Naive thymus-derived CD8-positive, alpha-beta T cell (primary cell): ENCODE measurements at places on chromosomes 13 and 19. TPM values are rescaled to one million over a fixed set of nuclear protein-coding genes. Genes with fewer than 3 reads are reported as not detected.

Gene WDR88
- total RNA-seq, result 0.60 TPM

Gene TJP3
- total RNA-seq, result 13.0 TPM

Gene NKPD1
- total RNA-seq, result 0.85 TPM

Gene PSG3
- not detected for total RNA-seq

Gene ALOX5AP
- 13.6 TPM for total RNA-seq

Gene PBX4
- total RNA-seq, result 49.4 TPM

Gene SHISA7
- total RNA-seq, result not detected

DNA sequence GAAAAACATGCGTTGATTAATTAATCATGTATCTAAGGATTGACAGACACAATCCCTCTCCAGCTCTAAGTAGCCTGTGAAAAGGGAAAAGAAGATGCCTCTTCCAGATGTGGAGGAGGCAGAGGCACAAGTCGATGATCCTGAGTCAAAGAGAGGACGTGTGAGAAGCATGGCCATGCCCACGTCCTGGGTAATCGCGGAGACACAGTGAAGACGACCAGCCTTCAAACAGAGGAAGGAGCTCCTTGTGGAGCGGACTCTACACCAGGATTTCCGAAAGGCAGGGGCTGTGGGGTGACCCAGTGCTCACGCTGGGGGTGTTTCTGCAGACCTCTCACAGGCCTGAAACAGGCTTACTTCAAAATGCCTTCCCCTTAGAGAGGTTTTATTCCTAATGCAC lies 70.5 kb downstream of the COL4A1 start:
- peaks cover 35% of the 10 kb centered on the region for H3K27me3 ChIP-seq
- H3K4me3 ChIP-seq, result no peak overlapping the region
- no peak overlapping the region for H3K27ac ChIP-seq
- no peaks in the 10 kb centered on the region for H3K36me3 ChIP-seq

DNA sequence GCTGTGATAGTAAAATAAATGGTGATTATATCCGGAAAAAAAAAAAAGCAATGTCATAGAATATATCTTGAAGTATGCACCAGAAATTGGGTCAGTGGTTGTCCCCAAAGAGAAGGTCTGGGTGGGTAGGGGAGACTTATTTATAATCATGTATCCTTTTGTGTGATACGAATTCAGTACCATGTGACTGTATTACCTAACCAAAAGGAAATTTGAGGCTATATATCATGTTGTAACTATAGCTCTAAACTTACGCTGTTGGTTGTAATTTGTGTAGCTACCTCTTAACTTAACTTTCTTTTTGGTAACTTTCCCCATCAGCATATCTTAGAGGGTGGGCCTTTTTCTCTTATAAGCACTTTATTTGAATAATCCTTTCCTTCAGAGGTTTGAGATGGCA lies 25.2 kb upstream of the KCTD4 start:
- DNase-seq, result no peak
- H3K36me3 ChIP-seq, result peaks cover 16% of the 10 kb centered on the region
- H3K27ac ChIP-seq, result no peak overlapping the region
- H3K4me3 ChIP-seq, result no peak overlapping the region

DNA sequence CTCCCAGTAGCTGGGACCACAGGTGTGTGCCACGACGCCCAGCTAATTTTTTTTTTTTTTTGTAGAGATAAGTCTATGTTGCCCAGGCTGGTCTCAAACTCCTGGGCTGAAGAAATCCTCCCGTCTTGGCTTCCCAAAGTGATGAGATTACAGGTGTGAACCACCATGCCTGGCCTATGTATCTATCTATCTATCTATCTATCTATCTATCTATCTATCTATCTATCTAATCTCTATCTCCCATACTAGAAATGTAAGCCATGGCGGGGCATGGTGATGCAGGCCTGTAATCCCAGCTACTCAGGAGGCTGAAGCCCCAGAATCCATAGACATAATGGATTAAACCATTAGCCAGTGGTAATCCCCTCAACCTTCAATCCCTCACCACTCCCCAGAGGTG lies 6.5 kb upstream of the SERTAD3 start:
- H3K4me3 ChIP-seq, result no peak overlapping the region
- H3K36me3 ChIP-seq, result peaks cover 4% of the 10 kb centered on the region
- no peaks in the 10 kb centered on the region for H3K27me3 ChIP-seq
- no peak for DNase-seq

DNA sequence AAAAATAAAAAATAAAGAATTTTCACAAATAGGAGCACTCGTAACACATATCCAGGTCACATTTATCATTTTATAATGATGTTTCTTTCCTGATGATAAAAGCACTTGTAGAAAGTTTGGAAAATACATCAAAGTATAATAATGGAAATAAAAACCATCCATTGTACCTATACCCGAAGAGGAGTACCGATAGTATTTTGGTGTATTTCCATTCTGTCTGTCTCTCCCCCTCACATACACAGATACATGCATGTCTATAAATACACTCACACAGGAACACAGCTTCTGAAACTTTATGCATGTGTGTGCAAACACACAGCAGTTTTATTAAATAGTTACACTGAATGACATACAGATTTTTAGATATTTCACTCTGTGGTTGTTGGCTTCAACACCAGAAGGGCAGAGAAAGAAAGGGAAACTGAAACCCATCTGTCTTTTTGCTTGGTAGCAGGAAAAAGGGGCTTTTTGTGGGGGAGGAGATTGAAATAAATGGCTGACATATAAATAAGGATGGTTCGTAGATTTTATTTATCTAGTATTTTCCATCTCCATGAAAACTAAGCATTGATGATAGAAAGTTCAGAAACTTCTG lies 114.8 kb downstream of the LRCH1 start:
- peak overlapping the region; percentile 91 for H3K27ac ChIP-seq
- H3K36me3 ChIP-seq, result peaks cover 17% of the 10 kb centered on the region
- H3K4me3 ChIP-seq, result peak overlapping the region; percentile 79
- peaks cover 66% of the 10 kb centered on the region for H3K4me1 ChIP-seq

DNA sequence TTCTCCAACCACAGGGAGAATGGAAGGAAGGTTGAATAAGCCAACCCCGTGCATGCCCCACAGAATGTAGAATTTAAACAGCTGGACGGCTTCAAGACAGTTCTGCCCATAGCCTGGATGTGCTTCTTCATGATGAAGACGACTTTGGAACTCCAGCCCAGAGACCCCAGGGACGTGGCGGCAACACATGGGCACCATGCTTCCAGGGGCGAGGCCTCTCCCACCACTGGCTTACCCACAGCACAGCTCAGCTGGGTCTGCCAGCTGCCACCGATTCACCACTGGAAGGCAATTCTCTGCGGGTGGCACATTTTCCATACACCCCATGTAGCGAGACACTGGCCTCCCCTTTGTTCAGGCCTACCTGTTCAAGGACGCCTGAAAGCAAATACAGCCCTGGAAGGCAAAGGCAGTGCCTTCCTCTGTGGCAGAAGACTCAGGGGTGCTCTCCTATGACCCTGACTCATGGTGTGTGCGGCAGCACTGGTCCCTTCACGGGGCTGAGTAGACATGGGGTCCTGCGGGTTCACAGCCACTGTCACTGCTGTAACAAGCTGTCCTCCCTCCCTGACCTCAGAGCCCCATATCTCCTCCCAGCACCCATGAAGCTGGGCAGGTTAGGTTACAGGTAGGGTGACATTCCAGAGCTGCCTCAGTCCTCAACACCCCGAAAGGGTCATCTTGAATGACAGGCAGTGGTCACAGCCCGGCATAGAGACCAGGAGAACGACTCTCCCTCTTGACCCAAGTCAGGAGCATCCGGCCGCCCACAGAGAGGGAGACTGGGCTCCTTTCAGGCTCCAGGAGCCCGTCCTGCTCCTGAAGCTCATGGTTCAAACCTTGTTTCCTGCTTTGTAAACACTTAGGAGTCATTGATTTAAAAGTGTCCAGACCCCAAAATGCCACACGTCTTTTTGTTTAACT lies 72.7 kb downstream of the SPACA7 start:
- H3K4me1 ChIP-seq, result no peaks in the 10 kb centered on the region
- no peak for DNase-seq
- no peak overlapping the region for H3K27ac ChIP-seq
- H3K4me3 ChIP-seq, result no peak overlapping the region
- H3K27me3 ChIP-seq, result peaks cover 4% of the 10 kb centered on the region

DNA sequence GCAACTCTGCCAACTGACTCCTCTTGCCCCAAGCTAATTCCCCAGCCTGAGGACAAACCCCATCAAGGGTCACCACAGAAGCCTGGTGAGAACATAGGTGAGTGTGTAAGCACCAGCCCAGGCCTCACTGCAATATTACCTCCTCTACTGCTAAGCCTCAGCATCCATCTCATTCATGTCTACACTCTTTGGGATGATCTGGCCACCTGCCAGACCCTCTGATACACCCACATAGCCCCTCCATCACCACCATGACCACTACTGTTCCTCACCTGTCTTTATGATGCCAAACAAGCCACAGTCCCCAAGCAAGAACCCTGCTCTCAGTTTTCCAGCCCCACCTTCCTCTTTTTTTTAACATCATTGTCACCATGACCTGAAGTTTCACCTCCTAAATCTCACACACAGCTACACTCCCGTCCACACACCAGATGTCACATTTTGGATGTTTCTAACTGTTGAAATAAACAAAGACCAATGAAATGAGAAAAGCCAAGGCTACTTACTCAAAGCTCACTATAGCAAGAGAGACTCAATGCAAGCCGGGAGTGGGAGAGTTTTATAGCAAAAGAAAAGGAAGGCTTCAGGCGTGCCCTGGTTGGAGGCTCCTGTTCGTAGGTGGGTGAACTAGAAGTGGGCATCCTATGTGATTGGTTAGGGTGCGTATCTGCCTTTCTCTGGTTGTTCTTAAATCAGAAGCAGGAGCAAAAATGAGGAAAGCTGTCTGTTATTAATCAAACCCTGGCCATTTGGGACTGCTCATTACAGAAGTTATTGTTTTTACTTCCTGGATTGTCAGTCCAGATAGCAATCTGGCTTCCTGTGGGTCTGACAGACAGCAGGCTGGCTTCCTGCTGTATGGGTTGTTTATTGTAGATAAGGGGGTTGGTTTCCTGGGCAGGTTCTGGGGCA lies 2.0 kb downstream of the ZNF792 start:
- peaks cover 25% of the 10 kb centered on the region for H3K4me1 ChIP-seq
- H3K27me3 ChIP-seq, result no peaks in the 10 kb centered on the region
- DNase-seq, result no peak
- H3K27ac ChIP-seq, result peak overlapping the region; percentile 94
- H3K4me3 ChIP-seq, result peak overlapping the region; percentile 95
- peaks cover 57% of the 10 kb centered on the region for H3K36me3 ChIP-seq

GRCh38 chr13:109418111-109418510 lies 368.3 kb downstream of the IRS2 start:
- H3K36me3 ChIP-seq, result no peaks in the 10 kb centered on the region
- no peak overlapping the region for H3K27ac ChIP-seq
- no peak for DNase-seq
- H3K4me1 ChIP-seq, result no peaks in the 10 kb centered on the region
- no peak overlapping the region for H3K4me3 ChIP-seq

DNA sequence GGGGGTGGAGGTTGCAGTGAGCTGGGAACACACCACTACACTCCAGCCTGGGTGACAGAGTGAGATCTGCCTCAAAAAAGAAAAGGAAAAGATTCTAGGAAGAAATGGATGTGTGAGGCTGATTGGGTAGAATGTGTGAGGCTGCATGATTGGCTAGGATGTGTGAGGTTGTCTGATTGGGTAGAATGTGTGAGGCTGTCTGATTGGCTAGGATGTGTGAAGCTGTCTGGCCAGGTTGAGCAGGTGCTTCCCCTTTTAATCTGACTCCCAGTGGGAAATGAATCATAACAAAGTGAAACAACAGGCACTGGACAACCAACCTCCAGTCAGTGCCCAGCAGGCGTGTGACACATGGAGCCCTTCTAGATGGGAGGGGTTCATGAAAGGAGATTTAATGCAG lies 14.7 kb downstream of the C13orf46 start:
- DNase-seq, result no peak
- peaks cover 11% of the 10 kb centered on the region for H3K4me1 ChIP-seq
- no peak overlapping the region for H3K27ac ChIP-seq
- peaks cover 9% of the 10 kb centered on the region for H3K36me3 ChIP-seq
- H3K27me3 ChIP-seq, result no peaks in the 10 kb centered on the region

GRCh38 chr19:34989298-34989697 lies 10.8 kb upstream of the GRAMD1A start:
- H3K4me1 ChIP-seq, result peaks cover 20% of the 10 kb centered on the region
- DNase-seq, result peak; percentile 14
- no peaks in the 10 kb centered on the region for H3K27me3 ChIP-seq
- H3K36me3 ChIP-seq, result no peaks in the 10 kb centered on the region
- no peak overlapping the region for H3K27ac ChIP-seq
- no peak overlapping the region for H3K4me3 ChIP-seq

DNA sequence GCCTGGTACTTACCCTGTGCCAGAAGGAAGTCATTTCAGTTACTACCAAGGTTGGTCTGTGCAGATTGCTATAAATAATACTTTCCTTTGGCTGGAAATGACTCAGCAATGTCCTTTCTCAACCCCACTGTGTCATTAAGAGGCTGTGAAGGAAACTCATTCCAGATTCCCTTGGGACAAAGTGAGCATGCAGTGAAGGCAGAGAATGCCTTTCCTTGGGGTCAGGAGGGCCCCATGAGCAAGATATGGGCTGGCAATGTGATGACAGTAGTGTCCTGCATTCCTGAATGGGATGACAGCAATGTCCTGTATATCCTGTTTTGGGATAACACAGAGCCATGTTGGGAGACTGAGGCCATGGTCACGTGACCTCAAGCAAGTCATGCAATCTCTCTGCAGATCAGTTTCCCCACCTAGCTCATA lies 213.1 kb upstream of the TMTC4 start:
- H3K27ac ChIP-seq, result no peak overlapping the region
- DNase-seq, result no peak
- H3K4me1 ChIP-seq, result no peaks in the 10 kb centered on the region
- no peaks in the 10 kb centered on the region for H3K36me3 ChIP-seq

DNA sequence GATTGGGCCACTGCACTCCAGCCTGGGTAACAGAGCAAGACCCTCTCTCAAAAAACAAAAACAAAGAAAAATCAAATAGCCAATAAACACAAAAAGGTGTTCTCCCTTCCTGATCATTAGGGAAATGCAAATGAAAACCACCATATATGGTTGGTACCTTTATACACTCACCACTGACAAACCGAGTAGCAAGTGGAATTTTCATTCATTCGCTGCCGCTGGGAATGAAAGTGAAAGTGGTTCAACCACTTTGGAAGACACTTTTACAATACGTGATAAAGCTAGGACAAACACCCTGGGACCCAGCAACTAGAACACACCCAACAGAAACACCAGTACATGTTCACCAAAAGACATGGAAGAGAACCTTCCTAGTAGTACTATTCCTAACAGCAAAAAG lies 21.0 kb downstream of the GRIK5 start:
- peaks cover 3% of the 10 kb centered on the region for H3K27me3 ChIP-seq
- peak overlapping the region; percentile 68 for H3K27ac ChIP-seq
- peak overlapping the region; percentile 68 for H3K4me3 ChIP-seq

- no peak overlapping the region for H3K27ac ChIP-seq
- DNase-seq, result no peak
- H3K36me3 ChIP-seq, result no peaks in the 10 kb centered on the region
Measured at GRCh38 chr19:2973229-2973628, 4.1 kb upstream of the TLE6 start.
